ENCODE measurements at places on chromosomes 6 and 20.

DNA sequence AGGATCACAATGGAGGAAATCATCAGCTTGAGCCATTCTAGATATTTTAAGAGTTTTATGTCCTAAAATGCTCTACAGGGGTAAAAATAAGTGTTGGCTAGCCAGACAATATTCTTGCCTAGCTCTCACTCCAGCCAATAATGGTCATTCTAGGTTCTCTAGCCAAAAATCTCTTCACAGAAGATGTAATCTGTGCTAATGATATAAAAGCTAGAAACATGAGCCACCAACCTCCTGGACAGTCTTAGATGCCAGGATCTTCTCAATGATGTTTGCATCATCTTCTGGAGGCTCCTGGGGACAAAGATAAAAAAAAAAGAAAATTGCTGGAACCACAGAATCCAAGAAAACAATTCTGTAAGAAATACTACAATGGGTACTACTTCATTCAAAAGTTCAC, 119.1 kb downstream of the CHD6 start:
- H3K4me1 ChIP-seq, result no peaks in the 10 kb centered on the region
- no peak for DNase-seq
- H3K27me3 ChIP-seq, result no peaks in the 10 kb centered on the region
- peaks cover 3% of the 10 kb centered on the region for H3K36me3 ChIP-seq

DNA sequence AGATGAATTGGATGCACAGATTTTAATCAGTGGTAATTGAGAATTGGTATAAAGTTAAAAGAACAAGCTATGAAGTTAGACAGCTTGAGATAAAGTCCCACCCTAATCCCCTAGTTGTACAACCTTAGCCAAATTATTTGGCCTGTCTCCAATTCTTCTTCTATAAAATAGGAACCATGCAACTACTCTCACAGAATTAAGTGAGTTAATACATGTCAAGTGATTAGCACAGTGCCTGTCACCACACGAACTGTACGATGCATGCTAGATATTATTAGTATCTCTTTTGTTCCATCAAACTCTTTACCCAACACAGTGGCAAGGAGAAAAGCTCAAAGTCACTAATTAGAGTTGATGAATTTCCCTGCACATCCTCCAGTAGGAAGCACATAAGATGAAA, 44.7 kb downstream of the MBOAT1 start:
- DNase-seq, result no peak
- no peaks in the 10 kb centered on the region for H3K27me3 ChIP-seq
- H3K36me3 ChIP-seq, result no peaks in the 10 kb centered on the region
- H3K4me1 ChIP-seq, result peaks cover 19% of the 10 kb centered on the region

DNA sequence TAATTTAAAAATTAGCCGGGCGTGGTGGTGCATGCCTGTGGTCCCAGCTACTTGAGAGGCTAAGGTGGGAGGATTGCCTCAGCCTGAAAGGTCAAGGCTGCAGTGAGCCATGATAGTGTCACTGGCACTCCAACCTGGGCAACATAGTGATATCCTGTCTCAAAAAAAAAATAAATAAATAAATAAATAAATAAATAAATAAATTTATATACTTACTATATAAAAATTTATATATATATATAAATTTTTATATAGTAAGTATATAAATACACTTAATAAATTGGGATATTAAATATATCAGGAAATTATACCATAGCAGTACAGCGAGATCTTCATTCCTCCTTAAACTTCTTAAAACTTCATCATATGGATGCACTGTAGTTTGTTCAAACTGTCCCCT, 23.0 kb upstream of the IPCEF1 start:
- no peaks in the 10 kb centered on the region for H3K4me1 ChIP-seq
- H3K27me3 ChIP-seq, result no peaks in the 10 kb centered on the region
- no peaks in the 10 kb centered on the region for H3K36me3 ChIP-seq
- no peak overlapping the region for H3K4me3 ChIP-seq

DNA sequence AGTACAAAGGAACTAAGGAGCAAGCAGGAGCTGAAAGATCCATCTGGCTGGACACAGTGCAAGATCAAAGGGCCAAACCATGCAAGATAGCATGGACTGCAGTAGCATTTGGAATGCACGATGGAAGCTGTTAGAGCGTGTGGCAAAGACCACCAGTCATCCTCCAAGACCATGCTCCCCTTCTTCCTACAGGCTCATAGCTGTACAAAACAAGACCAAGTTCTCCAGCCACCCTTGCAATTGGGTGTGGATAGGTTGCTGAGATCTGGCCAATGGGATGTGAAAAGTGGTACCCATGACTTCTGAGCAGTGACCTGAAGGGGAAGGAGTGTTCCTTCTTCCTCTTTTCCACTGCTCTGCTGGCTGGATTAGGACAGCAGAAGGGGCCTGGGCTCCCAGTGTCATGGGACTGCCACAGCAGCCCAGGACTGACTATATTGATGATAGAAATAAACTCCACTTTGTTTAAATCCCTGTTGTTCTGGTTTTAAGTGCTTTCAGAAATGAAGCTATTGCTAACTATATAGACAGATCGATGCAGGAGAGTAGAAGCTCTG, 64.9 kb downstream of the SLC22A23 start:
- no peaks in the 10 kb centered on the region for H3K36me3 ChIP-seq
- no peak overlapping the region for H3K4me3 ChIP-seq
- no peak overlapping the region for H3K27ac ChIP-seq
- no peaks in the 10 kb centered on the region for H3K27me3 ChIP-seq
- peaks cover 25% of the 10 kb centered on the region for H3K4me1 ChIP-seq
- DNase-seq, result no peak

DNA sequence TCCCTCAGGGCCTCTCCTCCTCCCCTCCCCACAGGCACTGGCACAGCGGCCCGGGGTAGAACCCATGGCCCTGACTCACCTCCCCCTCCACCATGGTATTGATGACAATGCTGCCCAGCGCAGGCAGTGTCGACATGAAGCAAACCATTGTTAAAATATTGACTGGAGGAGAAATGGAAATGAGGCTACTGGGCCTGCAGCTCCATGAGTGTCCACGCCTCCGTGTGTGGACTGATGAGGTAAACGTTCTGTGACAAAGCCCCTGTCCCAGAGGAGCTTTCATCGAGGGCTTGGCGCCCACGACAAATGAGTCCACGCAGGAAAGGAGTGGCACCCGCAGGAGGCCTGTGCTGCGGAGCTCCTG, 402.7 kb downstream of the TAF4 start:
- H3K27ac ChIP-seq, result no peak overlapping the region
- H3K36me3 ChIP-seq, result no peaks in the 10 kb centered on the region
- DNase-seq, result no peak
- no peaks in the 10 kb centered on the region for H3K4me1 ChIP-seq

GRCh38 chr6:11219400-11219834, 13.1 kb downstream of the NEDD9 start:
- no peaks in the 10 kb centered on the region for H3K36me3 ChIP-seq
- H3K27ac ChIP-seq, result peak overlapping the region; percentile 22
- H3K4me1 ChIP-seq, result peaks cover 63% of the 10 kb centered on the region
- DNase-seq, result no peak
- no peaks in the 10 kb centered on the region for H3K27me3 ChIP-seq

GRCh38 chr6:31157513-31158139, at the start of gene CCHCR1:
Gene CCHCR1, minus strand, starts transcription at chr6:31157802. Its CDS starts 202 bp downstream, at chr6:31157600.
- no peaks in the 10 kb centered on the region for H3K36me3 ChIP-seq
- H3K4me3 ChIP-seq, result peak within 1 kb of the TSS; percentile 82
- peaks cover 27% of the 10 kb centered on the region for H3K4me1 ChIP-seq
- DNase-seq, result no peak

DNA sequence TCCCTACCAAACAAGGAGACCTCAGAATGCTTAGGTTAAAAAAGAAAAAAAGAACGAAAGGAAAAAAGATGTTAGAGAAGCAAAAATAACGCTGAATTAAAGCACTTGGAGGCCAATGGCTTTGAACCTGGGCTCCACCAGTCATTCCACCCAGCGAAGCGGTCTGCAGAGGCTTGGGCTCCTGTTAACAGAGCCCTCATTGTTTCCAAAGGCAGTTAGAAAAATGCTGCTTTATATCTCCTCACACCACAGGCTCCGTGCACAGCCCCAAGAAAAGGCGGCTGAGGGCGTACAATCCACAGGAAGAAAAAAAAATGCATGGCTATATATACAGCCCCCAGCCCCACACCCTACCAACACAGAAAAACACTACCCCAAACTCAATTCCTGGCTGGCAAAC, 255.9 kb downstream of the FOXC1 start:
- H3K36me3 ChIP-seq, result no peaks in the 10 kb centered on the region
- H3K27ac ChIP-seq, result no peak overlapping the region
- no peak for DNase-seq
- H3K27me3 ChIP-seq, result no peaks in the 10 kb centered on the region
- no peaks in the 10 kb centered on the region for H3K4me1 ChIP-seq
- no peak overlapping the region for H3K4me3 ChIP-seq

All from vagina (tissue), 2 donors.